ENCODE measurements at places on chromosomes 13 and 19.

GRCh38 chr19:2837430-2837829 lies 3.8 kb upstream of the ZNF555 start:
- no peak for DNase-seq

DNA sequence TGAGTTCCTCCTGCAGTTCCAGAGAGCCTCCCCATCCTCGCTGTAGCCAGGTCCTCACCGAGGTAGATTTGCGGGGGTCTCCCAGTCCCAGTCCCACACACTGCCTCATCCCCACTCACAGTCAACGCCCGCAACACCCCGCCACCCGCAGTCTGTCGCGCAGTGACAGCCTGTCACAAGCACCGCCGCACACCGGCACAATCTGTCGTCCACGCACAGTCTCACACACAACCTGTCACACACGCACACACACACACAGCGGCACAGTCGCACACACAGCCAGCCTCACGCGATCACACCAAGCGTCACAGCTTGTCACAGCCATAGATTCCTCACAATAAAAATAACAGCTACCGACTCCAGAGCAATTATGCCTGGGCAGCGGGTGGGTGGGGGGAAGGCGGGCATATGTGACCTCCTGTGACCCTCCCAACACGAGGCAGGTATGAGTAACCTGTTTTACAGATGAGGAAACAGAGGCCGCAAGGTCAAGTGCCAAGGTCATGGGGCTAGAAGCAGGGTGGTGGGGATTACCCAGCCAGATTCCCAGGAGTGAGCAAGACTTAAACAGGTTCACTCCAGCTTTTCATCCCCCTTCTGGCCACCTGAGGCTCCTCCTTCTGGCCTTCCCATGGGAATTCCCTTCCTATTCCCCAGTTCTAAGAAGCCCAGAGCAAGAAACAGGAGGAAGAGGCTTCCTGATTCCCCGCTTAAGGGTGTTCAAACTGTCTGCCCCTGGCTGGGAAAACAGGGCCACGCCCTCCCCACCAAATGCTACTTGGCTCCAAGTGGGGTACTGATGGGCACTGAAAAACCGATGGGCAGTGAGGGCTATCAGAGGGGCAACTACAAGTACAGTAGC lies 13.9 kb downstream of the NFIX start:
- no peak for DNase-seq

DNA sequence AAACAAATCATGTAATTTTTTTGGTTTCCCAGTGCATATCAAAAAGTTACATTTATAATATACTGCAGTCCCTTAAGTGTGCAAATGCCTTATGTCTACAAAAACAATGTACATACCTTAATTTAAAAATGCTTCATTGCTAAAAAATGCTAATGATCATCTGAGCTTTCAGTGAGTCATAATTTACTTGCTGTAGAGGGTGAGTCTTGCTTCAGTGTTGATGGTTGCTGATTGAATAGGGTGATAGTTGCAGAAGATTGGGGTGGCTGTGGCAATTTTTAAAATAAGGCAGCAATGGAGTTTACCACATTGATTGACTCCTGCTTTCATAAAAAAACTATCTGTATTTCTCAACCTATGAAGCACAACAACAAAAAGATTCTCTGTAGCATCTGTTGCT lies 613.9 kb downstream of the TBC1D4 start:
- no peak for DNase-seq

GRCh38 chr19:49065905-49066512 lies 1.4 kb upstream of the NTF4 start:
- DNase-seq = no peak

GRCh38 chr13:69619651-69620050 lies 488.0 kb upstream of the ATXN8OS start:
- DNase-seq = no peak

DNA sequence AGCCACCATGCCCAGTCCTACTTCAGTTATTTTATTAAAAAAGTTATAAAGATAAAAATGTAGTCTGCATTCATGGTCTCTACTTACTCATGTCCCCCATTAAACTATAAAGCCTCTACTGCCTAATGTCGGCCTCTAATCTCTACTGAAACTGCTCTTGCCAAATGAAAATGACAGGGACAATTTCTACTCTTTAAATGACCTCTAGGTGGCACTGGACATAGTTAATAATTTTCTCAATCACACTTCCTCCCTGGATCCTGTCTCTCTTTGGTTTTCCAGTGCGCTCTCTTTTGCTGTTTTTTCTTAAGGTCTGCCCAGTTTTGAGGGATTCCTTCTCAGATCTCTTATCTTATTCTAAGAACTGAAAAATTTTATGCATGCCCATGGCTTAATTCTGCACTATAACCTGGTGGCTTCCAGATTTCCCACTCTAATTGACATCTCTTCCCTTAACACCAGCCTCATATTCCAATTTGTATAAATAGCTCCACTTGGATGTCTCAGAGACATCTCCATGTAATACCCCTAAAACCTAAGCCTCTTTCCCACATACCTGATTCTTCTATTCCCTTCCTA lies 54.3 kb downstream of the MTMR6 start:
- DNase-seq = no peak

DNA sequence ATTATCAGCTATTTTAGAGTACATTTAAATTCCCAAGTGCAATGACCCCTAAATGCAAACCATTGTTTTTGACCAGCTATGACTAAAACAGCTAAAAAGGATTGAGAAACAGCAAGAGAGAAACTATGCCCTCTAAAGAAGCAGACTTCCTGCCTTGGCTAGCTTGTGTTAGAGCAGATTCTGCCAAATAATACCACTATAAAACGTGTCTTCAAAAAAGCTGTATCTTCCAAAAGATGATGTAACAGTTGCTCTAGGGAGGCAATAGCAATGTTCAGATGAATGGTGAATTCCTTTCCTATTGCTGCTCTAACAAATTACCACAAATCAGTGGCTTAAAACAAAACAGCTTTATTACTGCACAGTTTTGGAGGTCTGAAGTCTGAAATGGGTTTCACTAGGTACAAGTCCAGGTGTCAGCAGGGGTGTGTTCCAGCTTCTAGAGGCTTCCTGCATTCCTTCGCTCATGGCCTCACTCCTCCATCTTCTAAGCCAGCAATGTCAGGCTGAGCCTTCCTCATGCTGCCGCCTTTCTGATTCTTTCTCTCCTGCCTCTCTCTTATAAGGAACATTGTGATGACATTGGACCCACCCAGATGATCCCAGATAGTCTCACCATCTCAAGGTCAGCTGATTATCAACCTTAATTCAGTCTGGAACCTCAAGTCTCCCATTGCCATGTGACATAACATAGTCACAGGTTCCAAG lies 84.5 kb downstream of the LRRC63 start:
- no peak for DNase-seq

DNA sequence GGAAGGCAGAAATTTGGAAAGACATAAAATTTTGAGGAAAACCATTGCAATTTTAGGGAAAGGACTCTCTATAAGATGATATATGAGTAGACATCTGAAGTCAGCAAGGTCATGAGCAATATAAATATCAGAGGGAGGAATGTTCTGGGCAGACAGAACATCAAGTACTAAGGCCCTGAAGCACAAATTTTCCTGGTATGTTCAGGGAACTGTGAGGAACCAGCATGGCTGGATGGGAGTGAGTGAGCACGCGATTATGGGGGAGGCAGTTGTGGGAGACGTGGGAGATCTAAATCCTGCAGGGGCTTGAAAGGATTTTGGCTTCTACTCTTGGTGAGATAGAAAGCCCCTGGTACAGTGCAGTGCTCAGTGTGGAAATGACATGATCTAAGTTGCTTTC lies 112.0 kb downstream of the TBC1D4 start:
- no peak for DNase-seq

DNA sequence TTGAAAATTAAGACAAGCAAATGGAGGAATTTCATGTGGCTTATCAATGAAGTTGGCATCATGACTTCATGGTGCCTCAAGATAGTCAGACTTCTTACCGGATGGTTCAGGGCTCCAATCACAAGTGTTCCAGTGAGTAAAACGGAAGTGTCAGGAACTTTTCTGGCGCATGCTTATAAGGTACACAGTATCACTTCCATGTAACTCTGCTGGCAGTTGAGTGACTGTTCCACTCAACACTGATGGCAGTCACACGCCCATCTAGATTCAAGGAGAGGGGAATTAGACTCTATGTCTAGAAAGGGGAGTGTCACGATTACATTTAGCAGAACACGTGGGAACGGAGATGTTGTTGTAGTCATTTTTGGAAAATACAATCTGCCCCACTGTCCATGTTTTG lies 114.3 kb downstream of the KCTD15 start:
- no peak for DNase-seq
